ENCODE measurements at places on chromosomes 5 and 9.

GRCh38 chr9:35553670-35554543 lies 51.2 kb upstream of the TESK1 start:
- DNase-seq = peak; percentile 67

DNA sequence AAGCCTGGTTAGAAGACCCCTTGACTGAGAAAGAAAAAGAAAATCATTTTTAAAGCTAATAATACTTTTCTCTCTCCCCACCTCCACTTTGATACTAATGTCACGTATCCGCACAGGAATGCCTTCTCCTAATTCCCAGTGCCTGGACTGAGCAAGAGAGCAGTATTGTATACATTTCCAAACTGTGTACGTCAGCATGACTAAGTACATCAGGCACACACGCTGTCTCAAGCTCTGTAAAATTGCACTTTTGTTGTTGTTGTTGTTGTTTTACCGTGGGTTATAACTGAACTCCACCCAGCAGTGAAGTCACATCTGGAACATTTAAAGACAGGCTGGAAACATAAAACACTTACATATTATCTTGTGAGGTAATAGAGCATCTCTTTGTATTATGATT lies 407.6 kb downstream of the DNAH5 start:
- no peak for DNase-seq

- DNase-seq = no peak
Measured at GRCh38 chr5:55680353-55680752, 31.8 kb downstream of the SLC38A9 start.

DNA sequence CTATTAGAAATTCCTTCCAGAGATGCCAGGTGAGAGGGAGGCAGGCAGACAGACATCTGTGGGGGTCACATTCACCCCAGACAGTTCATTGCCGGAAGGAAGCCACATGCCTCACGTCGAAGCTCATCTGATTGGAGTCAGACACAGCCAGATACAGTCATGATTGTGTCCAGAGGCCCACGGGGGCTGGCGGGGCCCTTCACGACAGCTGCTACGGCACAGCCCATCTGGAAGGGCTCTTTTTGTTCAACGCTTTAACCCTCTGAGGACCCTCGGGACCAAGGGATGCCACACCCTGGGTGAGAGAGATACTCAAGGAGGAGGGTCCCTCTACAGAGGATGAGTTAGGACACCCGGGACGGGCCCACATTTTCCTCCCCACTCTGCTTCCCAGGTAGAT lies 31.9 kb upstream of the GABRP start:
- no peak for DNase-seq

DNA sequence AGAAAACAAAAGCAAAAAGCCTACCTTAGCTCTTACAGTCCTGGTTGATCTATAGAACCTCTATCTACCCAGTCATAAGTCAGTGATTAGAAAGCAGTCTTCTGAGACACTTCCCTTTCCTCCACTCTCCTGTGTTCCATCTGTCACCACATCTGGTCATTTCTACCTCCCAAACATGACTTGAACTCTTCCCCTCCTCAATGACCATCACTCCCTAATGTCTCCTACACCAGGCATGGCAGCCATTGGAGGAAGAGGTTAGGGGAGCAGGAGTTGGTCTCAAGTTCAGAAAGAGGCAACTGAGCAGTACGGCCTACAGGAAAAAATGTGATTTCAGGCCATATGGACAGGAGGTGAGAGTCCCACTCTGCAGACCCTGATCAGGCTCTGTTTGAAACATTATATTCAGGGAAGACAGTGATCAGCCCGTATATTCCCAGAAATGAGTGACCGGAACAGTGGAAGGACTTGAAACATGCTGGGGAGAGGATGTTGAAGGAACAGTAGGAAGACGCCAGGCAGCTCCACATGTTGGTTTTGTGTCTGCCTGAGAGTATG lies 12.0 kb downstream of the ABLIM3 start:
- DNase-seq = no peak

Measured in foreskin melanocyte (primary cell).